GOT3 (cell line): ENCODE measurements at places on chromosomes 5 and 9.
A peak's percentile ranks its signal among the peaks of the same experiment; 100 is the strongest.

DNA sequence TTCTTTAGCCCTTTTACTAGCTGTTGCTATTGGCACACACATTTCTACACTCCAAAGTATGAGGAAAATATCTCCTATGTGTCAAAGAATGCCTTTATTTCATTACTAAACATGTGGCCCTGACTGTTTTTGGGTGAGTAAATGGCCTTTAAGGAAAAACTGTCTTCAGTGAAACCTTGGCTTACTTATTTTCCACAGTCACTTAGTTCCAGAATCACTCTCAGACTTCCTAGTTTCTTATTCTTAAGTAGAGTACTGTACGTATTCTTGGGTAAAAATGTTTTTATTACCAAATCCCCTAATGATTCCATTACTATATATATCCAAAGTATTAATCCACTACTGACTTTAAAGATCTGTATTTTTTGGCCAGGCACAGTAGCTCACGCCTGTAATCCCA lies 27.5 kb downstream of the ERP44 start:
- DNase-seq = no peak

DNA sequence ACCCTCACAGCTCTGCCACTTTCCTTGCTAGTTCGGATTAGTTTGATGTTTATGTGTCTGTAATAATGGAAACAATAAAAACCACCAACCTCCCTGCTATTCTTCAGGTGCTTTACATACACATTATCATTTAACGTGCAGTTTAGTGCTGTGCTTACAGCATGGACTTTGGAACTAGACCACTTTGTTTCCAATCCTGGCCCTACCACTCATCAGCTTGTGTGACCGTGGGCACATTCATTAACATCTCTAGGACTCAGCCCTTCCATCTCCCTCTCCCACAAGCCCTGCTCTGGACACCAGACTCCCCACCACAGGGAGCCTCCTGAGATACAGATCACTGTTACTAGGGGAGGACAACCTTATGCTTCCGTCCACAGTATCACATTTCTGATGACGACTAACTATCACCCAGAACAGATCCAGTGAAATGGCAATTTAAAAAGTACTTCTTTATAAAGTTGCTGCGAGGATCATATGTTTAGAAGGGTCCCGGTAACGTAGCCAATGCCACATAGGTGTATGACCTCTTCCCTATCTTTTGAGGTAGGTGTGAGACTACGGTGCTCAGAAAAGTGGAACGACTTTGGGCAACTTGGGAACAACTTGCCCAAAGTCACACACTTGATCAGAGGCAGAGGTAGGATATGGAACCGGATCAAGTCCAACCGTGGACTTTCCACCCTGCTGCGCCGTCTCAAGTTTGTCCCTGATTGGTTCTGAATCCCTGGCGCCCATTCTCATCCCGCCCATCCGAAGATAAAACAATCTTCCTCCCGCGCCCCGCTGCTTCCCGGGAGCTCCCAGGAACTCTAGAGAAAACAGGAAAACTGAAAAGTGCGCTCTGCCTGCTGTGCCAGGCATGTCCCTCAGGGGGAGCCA lies 132.4 kb upstream of the NIPBL start:
- DNase-seq = peak; percentile 26

GRCh38 chr5:78610636-78611035 lies 37.9 kb downstream of the LHFPL2 start:
- no peak for DNase-seq

DNA sequence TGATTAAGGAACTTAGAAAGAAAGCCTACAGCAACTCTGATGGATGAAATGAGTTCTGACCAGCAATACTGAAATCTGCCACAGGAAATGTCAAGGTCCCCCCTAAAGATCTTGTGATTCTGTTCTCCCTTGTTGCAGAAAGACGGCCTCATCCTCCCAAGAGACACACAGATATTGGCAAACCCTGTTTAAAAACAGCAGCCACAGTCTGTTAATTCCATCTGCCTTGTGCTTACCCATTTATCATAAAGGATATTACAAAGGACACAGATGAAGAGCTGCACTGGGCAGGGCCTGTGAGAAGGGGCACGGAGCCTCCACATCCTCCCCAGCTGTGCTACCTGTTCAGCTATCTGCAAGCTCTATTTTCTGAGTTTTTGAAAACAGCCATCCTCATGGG lies 15.2 kb downstream of the RAPGEF1 start:
- DNase-seq = no peak

DNA sequence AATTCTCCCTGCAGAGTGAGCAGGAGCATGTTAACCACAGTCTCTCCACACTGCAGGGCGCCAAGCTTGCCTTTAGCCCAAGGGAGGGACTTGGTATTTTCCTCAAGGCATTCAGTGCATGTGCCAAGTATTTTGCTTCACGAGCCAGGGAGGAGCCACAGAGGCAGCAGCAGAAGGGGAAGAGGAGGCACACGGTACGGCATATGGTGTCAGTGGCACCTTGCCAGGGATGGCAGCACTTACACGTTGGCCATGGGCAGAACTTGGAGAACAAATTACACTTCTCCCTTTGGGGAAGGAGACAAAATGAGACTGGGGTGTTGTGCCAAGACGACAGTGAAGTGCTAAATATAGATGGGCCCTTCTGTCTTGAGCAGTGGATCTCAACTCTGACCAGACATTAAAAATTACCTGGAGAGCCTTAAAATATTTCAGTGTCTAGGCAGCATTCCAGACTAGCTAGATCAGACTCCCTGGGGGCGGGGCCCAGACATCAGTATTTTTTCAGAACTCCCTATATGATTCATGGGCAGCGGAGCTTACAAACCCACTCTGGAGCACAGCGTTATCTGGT lies 155.8 kb downstream of the DRD1 start:
- peak; percentile 44 for DNase-seq

DNA sequence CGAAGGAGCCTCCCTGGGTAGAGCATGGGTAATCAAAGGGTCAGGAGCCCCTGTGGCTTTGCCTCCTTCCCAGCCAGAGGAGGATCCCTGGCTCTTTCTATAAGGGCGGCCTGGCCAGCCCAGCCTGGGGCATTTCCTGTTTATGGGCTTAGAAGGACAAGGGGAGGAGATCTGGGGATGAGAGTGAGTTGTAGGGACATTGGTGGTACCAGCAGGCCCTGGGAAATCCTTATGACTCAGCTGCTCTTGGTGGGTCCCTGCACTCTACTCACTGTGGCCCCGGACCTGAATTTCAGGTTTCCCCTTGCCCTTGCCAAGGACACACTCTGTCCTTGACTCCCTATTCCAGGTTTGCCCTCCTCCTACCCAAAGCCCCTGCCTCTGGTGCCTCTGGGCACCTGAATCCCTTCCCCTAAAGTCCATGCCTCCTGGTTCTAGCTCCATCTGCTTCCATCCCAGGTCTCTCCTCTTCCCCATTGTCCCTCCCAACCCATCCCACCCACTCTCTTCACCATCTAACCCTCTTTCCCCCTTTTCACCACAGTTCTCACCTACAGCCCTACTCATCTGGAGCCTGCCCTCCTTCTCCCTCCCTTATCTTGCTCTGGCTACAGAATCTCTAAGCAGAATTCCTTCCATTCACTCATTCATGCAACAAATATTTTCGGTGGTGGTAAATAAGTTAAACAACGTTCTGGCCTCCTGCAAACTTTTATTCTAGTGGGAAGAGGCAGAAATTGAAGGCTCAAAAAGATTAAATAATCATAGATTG lies 34.9 kb downstream of the PCDH1 start:
- DNase-seq = no peak

DNA sequence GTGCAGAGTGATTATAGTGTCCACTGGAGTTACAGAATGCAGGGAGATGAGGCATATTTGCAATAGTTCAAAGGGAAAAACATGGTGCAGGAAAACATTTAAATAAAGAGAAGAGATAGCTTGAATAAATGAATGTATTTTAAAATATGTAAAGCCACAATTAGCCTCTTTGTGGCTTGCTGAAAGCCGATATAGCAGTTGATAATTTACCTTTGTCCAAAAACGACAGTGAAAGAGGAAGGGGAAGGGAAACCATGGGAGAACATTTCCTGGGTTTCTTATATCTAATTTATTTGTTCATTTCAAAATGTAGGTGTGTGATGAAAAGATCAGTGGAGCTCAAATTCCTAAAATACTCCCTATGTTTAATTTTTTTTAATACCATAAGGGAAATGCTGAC lies 156.1 kb downstream of the DENND1A start:
- DNase-seq = no peak

DNA sequence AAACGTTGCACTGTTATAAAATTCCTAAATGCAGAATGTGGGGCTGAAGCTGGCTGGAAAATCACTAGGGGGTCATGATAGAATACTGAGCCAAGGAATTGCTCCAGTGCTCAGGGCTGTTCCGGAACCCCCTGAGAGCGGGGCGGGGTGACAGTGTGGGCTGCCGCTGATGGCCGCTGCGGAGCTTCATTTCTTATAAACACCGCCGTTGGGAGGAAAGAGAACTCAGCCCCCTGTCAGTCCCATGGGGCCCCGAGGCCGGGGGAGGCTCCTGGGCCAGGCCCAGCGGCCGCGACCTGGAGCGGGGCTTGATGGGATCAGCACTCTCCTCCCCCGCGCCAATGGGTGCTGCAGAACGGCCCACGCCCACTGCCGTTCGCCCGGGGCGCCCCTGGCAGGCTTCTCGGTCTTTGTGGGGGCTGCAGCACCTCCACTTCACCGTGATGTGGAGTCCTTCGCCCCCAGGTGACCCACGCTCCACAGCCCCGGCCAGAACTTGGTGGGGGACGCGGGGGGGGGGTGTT lies 5.2 kb upstream of the IRF1 start:
- DNase-seq = peak; percentile 89

- no peak for DNase-seq
Observed at GRCh38 chr5:59569608-59570334, 323.8 kb downstream of the PDE4D start.

GRCh38 chr9:99270491-99270890 lies 48.4 kb downstream of the SEC61B start:
- no peak for DNase-seq

GRCh38 chr9:19492775-19493173 lies 84.0 kb downstream of the ACER2 start:
- no peak for DNase-seq

- DNase-seq = no peak
Observed at GRCh38 chr9:101840694-101841188, 102.3 kb upstream of the GRIN3A start.

- no peak for DNase-seq
Observed at GRCh38 chr5:129460672-129460935, 506 bp downstream of the ADAMTS19 start.

- peak; percentile 17 for DNase-seq
Observed at GRCh38 chr5:86880785-86881492, 263.2 kb downstream of the COX7C start.

- no peak for DNase-seq
Observed at GRCh38 chr5:139783436-139783965, 12.1 kb upstream of the PSD2 start.

DNA sequence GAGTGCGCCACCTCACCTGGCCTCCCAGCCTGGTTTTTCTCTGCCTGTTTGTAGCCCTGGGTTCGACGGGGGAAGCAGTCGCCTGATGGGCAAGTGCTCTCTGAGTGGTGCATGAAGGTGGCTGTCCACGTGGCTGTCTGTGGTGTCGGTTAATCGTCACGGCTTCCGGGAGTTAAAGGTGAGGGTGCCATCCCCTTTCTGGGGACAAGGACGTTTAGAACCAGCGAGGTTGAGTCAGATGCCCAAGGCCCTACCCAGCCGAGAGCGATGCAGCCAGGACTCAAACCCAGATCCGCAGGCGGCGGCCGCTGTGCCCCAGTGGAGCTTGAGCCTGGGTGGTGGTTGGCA lies 47.7 kb downstream of the RXRA start:
- no peak for DNase-seq

DNA sequence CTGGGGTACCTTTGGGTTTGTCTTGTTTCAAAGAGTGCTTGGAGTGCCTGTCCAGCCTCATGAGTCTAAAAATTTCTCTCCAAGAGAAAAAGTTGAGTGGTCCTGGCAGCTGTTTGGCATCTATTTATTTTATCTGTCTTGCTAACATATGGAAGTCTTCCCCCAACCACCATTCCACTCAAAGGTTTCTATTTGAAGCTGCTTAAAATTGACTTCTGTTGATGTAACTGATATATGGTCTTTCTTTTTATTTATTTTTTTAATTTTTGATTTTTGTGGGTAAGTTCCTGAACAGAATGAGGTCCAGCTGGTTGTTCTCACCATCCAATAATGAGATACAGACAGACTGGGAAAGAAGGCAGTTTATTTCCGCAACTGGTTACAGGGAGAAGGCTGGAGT lies 178.7 kb upstream of the SGCD start:
- no peak for DNase-seq

GRCh38 chr5:132260714-132261551 lies 3.4 kb downstream of the PDLIM4 start:
- no peak for DNase-seq

GRCh38 chr9:89398621-89399020 lies 80.3 kb downstream of the SECISBP2 start:
- DNase-seq = no peak
